Panc1 (cell line): ENCODE measurements at places on chromosomes 5 and 9.

- DNase-seq = no peak
Observed at GRCh38 chr9:129934780-129935179, 99.5 kb downstream of the USP20 start.

- DNase-seq = no peak
Observed at GRCh38 chr5:43685252-43685950, 82.4 kb downstream of the NNT start.

DNA sequence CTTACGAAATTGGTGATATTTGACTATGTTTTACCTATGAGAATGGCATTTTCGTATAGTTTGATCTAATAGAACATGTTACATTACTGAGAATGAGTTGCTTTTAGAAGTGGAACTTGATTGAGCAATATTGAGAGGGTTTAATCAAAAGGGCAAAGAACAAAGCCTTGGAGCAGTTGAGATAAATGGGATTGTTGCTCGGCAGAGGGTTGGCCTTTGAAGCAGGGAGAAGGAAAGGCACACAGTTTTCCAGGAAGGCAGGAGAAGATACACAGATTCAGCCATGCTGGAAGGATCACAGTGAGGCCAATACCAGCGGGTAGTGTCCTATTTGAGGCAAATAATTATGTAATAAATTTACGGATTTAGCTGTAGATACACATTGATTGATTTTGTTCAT lies 19.5 kb downstream of the MAN2A1 start:
- DNase-seq = no peak

- DNase-seq = no peak
Observed at GRCh38 chr5:7471710-7472109, 75.8 kb downstream of the ADCY2 start.

DNA sequence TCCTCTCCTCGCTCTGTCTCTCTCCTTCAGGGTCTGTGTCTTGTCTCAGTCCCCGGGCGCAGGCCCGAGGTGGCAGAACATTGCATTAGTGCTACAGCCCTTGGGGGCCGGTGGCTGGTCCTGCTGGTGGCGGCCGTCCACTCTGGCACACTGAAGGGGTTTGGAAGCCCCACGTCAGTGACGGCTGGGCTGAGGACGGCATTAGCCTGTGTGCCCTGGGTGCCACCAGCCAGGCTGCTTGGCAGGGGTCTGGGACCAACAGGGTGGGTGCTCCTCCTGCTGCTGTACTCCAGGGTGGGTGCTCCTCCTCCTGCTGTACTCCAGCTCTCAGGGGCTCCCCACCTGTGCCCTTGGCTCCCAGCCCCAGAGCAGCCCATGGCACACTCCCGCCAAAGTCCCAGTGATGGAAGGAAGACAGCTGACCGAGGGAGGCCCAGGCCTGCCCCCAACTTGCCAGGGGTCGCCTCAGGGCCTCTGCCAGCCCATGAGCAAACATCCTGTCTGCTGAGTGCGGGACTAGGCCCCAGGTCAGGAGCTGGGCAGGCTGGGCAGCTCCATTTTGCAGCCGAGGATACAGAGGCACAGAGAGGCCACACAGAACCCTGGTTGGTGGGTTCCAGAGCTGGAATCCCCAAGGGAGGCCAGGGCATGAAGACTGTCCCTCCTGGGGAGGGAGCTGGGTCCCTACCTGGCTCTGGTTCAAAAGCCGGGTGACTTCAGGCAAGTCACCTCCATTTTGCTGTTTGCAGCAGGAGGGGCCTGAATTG lies 27.3 kb downstream of the SARDH start:
- no peak for DNase-seq

GRCh38 chr5:79021753-79022152 lies 36.6 kb upstream of the ARSB start:
- DNase-seq = no peak
